ENCODE measurements at places on chromosomes 1 and 21. TPM values are rescaled to one million over a fixed set of nuclear protein-coding genes. Genes with fewer than 3 reads are reported as not detected.

RPTN gene
- total RNA-seq = not detected

POGK gene
- total RNA-seq = 13.8 TPM

KRTAP22-1 gene
- total RNA-seq = not detected

DMBX1 gene
- not detected for total RNA-seq

CLDN17 gene
- not detected for total RNA-seq

FCGR3B gene
- total RNA-seq = 1.4 TPM

OR2M3 gene
- not detected for total RNA-seq

OR10K1 gene
- total RNA-seq = not detected

KLHDC7A gene
- total RNA-seq = not detected

WDTC1 gene
- total RNA-seq = 57.6 TPM

PTGER3 gene
- 0.91 TPM for total RNA-seq

PAX7 gene
- total RNA-seq = not detected

C2CD4D gene
- total RNA-seq = not detected

GJB3 gene
- total RNA-seq = not detected

TCP10L gene
- 1.4 TPM for total RNA-seq

S100A2 gene
- total RNA-seq = 1.9 TPM

RXFP4 gene
- total RNA-seq = not detected

VPS26C gene
- total RNA-seq = 37.6 TPM

ACTN2 gene
- 4,263 TPM for total RNA-seq

POU3F1 gene
- not detected for total RNA-seq

GRCh38 chr1:161226759-161227158 is 899 bp downstream of the TOMM40L start:
- no peak for DNase-seq

DNA sequence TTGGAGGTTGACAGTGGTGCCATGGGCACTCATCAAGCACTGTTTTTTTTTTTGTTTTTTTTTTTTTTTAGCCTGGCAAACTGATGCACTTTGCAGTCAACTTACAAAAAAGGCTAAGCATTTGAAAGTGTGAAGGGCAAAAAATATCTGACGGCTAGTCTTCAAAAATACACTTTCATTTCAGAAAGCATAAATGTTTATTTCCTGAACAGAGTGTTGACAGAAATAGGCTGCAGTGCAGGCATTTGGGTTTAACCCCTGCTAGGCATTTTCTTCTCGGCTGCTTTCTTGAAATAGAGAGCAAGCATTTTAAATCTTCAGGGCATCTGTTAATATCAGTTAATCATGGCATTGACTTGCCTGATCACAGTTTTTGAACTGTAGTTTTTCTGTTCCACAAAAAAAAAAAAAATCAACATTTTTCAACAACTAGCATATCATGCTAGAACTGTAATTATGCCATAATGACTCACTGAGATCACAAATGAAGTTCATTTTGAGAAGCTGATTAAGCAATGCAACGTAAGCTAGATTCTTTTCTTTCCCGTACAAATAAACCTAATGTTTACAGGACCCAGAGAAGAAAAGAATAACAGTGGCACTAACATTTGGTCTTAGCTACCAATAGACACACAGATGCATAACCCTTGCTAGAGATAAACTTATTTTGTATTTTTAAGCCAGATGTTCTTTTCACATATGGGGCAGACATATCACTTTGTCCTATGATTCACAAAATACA is 100.4 kb upstream of the USH2A start:
- no peak for DNase-seq

- DNase-seq = peak; percentile 9
These were observed 30.9 kb downstream of the PRDM2 start for GRCh38 chr1:13730751-13731482.

DNA sequence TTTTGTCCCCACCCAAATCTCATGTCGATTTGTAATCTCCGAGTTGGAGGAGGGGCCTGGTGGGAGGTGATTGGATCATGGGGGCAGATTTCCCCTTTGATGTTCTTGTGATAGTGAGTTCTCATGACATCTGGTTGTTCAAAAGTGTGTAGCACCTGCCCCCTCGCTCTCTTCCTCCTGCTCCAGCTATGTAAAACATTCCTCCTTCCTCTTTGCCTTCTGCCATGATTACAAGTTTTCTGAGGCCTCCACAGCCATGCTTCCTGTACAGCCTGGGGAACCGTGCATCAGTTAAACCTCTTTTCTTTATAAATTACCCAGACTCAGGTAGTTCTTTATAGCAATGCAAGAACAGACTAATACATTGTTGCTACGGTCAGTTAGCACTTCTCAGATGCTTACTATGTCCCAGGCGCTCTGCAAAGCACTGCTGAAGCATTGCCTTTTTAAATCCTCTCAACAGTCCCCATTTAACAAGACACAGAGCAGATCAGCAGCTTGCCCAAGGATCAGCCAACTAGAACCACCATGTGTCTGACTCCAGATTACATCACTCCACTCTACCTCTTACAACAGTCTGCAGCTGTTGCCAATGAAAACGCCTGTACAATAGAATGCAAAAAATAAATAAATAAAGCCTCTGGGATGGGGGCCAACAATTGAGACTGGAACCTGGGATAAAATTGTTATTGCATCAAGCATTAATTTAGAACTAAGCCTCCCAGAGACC is 52.4 kb upstream of the USP1 start:
- DNase-seq = no peak

- DNase-seq = no peak
These were observed 29.3 kb downstream of the NIBAN1 start for GRCh38 chr1:184945029-184945428.

GRCh38 chr1:21775985-21776562 is 6.9 kb downstream of the USP48 start:
- DNase-seq = no peak

DNA sequence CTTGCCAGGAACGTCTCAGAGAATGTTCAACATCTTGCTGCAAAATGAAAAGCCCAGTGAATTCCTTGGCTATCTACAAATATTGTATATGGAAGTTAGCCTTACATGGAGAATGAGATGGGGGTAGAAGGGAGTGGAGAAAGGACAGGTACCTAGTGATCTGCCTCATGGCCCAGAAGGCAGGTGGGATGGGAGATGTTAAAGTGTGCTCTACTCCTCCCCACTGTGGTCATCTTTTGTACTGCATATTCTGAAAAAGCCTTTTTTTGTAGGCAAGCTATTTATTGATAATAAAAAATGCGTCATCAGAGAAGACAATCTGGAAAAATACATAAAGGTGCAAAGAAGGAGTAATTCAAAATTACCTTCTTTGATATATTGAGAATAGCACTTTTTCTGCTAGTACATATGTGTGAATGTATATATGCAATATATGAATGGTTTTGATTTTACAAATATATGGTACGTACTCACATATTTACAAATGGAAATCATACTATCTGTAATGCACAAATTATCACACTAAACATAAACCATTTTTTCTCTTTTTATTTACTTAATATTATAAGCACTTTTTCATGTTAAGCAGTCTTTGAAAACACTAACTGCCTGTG is 19.1 kb upstream of the SLC5A9 start:
- DNase-seq = no peak

- no peak for DNase-seq
These were observed 68.2 kb downstream of the BRINP2 start for GRCh38 chr1:177238967-177239366.

DNA sequence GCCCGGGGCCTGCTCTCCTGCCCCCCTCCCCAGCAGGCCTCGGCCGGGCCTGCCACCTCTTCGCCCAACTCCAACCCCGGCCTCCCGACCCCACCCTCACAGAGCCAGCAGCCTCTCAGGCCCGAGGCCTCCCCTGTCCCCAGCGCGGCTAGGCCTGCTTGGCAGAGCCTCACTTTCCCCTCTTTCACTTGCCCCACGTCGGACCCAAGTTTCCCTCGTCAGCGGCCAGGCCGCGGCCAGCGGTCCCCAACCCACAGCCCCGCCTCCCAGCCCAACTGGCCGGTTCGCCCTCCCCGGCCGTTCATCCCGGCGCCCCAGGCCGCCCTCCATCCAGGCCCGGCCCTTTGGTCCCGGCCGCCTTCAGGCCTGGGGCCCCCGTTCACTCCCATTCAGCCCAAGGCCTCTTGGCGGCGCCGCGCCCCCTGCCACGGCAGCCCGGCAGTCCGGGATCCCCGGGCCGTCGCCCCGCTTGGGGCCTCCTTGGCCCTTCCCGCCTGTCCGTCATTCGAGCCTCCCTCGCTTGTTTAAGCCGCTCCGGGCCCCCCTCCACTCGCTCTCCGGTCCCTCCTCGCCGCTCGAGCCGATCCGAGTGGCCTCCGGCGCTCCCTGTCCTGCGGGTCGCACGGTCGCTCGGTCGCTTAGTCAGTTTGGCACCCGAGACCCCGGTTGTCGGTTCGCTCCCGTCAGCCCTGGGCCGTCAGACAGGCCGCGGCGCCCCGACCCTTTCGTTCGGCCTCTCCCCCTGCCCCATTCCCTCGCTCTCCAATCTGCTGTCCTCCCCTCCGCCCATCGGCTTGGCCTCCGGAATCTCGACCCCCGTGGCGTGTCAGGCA is 1.4 kb downstream of the LRRC41 start:
- DNase-seq = peak; percentile 38

DNA sequence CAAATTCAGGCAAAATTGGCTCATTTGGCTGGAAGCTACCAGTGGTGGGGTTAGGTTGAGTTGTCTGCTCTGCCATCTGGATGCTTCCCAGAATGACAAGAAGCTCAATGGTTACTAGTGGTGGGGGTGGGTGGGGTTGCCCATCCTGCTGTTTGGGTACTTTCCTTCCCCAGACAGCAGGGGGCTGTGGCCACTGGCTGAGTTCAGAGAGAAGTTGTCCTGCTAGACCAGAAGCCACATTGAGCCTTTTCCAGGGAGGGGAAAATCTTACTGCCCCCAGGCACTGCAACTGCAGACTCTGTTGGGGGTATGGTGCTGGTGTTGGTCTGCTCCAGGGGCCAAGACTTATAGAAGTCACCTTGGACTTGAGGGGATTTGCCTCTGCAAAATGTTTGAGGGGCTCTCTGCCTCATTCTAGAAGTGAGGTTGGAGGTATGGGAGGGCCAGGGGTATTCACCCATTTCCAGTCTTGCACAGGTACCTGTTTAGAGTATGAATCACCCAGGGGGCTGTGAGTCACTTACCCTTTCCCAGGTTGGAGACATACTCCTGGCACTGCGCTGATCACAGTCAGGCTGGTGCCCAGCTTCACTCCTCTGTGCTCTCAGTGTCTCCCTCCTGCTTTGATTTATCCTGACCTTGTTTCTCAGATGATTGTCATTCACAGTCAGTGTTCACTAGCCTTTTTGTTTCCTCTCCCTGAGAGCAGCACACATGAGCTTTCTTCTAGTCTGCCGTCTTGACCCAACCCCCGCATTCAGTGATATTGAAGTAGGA is 89.1 kb upstream of the NEGR1 start:
- DNase-seq = no peak

GRCh38 chr1:57311006-57311405 is 112.9 kb downstream of the DAB1 start:
- DNase-seq = no peak

- DNase-seq = no peak
These were observed 15.4 kb downstream of the RIMS3 start for GRCh38 chr1:40650075-40650474.

- DNase-seq = no peak
These were observed 172.7 kb downstream of the NPHP4 start for GRCh38 chr1:5819391-5820025.

GRCh38 chr1:186142159-186142558 is 232.9 kb downstream of the TPR start:
- no peak for DNase-seq

GRCh38 chr1:31181515-31182343 is 58.0 kb downstream of the NKAIN1 start:
- peak; percentile 58 for DNase-seq

- DNase-seq = no peak
These were observed 28.1 kb downstream of the FAM89A start for GRCh38 chr1:231011963-231012362.

- no peak for DNase-seq
These were observed 76.2 kb upstream of the B3GALT2 start for GRCh38 chr1:193262661-193263060.

Data from heart right ventricle (tissue), 16 donors.